Calu3 (cell line): ENCODE measurements at places on chromosomes 5 and 9.

DNA sequence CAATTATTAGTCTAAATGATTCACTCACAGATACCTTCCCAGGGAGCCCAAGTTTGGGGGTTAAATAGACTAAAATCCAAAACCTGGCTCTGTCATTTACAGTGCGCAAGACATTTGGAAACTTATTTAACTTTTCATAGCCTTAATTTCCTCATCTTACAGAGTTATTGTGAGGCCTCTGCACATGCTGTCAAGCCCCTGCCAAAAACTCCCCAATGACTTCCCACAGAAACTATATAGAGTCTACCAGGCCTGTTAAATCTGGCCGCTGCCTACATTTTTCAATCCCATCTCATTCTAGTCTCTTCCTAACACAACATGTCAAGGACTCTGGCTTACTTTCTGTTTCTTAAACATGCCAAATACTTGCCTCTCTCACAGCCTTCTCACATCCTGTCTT is 412.5 kb downstream of the ELAVL2 start:
- no peaks in the 10 kb centered on the region for H3K36me3 ChIP-seq
- DNase-seq = no peak
- no peak overlapping the region for H3K27ac ChIP-seq

DNA sequence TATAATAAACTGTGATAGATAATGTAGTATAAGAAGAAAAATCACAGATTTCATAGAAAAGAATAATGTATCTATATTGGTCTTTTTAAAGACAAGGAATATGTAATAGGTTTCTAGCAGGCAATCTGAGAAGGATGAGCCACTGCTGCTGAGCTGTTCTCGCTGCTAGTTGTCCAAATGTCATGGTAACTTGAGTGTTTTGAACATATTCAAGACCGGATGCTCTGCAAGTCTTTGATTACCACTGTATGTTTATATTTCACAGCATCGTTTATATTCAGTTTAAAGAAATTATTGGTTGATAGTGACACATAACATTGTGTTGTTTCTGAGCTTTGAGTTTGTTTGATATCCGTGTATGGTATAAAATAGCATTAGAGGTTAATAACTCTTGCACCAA is 9.6 kb downstream of the C5orf47 start:
- no peak overlapping the region for H3K27ac ChIP-seq
- H3K36me3 ChIP-seq = no peaks in the 10 kb centered on the region
- H3K27me3 ChIP-seq = peaks cover 73% of the 10 kb centered on the region
- no peak for DNase-seq
- H3K4me1 ChIP-seq = no peaks in the 10 kb centered on the region
- no peak overlapping the region for H3K4me3 ChIP-seq

DNA sequence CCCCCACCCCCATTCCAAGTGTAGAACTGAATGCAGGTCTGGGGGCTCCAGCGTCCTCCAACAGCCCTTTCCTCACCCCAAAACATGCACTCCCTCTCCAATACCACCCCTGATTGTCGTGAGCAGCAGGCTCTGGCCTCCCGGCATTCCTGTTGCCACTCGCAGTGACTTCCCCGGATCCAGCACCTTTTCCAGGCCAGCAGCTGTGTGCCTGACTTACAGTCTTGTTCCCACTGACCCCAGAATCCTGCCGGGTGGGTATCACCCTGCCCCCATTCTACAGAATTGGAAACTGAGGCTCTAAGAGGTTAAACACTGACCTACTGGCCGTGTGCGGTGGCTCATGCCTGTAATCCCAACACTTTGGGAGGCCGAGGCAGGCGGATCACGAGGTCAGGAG is 127.2 kb downstream of the OLFM1 start:
- H3K36me3 ChIP-seq = no peaks in the 10 kb centered on the region
- DNase-seq = no peak
- H3K27me3 ChIP-seq = peaks cover 52% of the 10 kb centered on the region
- no peak overlapping the region for H3K27ac ChIP-seq
- no peaks in the 10 kb centered on the region for H3K4me1 ChIP-seq

DNA sequence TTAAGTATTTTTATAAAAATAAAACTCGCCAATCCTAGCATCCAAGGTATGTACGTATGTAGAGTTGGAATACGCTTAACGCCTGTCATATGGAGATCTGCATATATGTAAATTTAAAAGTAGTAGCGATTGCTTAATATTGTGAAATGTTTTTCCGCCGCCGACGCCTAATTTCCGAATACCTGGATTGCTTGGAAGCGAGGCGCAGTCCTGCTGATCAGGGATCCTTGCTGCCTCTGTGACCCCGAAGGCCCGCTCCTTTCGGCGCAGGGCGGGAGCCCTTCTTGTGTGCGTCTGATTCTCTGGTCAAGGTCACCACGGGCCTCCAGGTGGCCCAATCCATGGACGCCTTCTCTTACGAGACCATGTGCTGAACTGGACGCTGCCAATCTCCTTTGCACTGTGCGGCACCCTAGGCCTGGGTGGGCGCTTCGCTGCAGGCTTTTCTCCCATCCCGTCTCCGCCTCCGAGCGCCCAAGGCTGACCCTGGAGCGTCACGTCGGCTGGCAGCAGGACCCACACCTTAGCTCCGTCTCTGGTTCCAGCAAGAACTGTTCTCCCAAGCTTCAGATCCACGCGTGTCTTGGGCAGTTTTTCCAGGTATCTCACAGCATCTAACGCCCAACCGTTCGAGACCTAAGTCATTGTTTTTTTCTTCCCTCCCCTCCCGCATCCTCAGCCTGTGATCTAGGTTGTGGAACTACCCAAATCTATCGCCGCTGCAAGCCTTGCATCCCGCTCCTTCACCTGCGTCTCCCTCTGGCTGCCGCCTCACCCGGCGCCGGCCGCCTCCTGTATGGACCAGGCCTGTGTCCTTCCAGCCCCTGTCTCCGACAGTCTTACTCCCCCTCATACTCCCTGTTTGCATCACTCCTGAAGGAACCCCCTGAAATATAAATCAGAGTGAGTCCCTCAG is 3.6 kb upstream of the TRIM41 start:
- H3K27me3 ChIP-seq = no peaks in the 10 kb centered on the region
- peaks cover 49% of the 10 kb centered on the region for H3K4me1 ChIP-seq
- DNase-seq = no peak

- H3K27me3 ChIP-seq = no peaks in the 10 kb centered on the region
- no peaks in the 10 kb centered on the region for H3K4me1 ChIP-seq
- H3K27ac ChIP-seq = no peak overlapping the region
- no peak overlapping the region for H3K4me3 ChIP-seq
Observed at GRCh38 chr5:14405267-14405666, 176.3 kb upstream of the OTULINL start.

- H3K36me3 ChIP-seq = peaks cover 8% of the 10 kb centered on the region
- peaks cover 35% of the 10 kb centered on the region for H3K4me1 ChIP-seq
- H3K27ac ChIP-seq = no peak overlapping the region
- H3K4me3 ChIP-seq = no peak overlapping the region
- no peaks in the 10 kb centered on the region for H3K27me3 ChIP-seq
Observed at GRCh38 chr5:56632199-56632598, 183.2 kb upstream of the MAP3K1 start.

GRCh38 chr5:134099288-134099872 is 15.1 kb upstream of the TCF7 start:
- H3K4me3 ChIP-seq = no peak overlapping the region
- peaks cover 28% of the 10 kb centered on the region for H3K4me1 ChIP-seq
- H3K27ac ChIP-seq = no peak overlapping the region
- DNase-seq = no peak

GRCh38 chr9:126173401-126173800 is 153.2 kb upstream of the MVB12B start:
- DNase-seq = no peak
- no peaks in the 10 kb centered on the region for H3K36me3 ChIP-seq
- H3K27ac ChIP-seq = no peak overlapping the region
- H3K4me3 ChIP-seq = no peak overlapping the region
- H3K4me1 ChIP-seq = no peaks in the 10 kb centered on the region
- H3K27me3 ChIP-seq = peaks cover 45% of the 10 kb centered on the region
